ENCODE measurements at places on chromosomes 2 and 18.

GRCh38 chr2:207511851-207512250, 17.9 kb upstream of the CREB1 start:
- DNase-seq = no peak

GRCh38 chr18:58104096-58104495, 60.1 kb downstream of the NEDD4L start:
- DNase-seq = no peak

DNA sequence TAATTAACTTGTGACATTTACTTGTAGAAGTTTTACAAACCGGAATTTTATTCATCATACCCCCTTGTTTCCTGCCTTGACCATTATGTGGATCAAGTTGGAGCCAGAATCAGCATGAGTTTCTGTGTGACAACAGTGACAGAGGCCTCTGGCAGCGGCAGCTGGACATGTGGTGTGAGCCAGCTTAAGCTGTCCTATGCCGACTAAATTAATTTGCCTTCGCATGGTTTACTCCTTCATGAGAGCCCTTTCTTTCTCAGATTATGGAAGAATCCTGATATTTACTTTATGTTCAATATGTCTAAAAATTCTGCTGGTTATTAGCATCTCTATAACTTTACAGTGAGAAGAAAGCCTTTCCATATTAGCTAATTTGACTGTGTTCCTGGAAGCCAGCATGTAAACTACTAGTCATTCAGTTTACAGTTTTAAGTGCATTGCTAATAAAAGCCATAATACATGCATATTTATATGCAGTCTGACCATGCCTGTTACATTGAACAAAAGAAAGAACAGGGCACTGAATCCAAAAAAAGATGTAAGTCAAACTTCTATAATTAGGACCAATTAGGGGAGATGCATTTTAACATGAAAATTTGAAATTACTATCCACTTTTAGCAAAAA, 495.8 kb upstream of the ACVR2A start:
- DNase-seq = no peak

DNA sequence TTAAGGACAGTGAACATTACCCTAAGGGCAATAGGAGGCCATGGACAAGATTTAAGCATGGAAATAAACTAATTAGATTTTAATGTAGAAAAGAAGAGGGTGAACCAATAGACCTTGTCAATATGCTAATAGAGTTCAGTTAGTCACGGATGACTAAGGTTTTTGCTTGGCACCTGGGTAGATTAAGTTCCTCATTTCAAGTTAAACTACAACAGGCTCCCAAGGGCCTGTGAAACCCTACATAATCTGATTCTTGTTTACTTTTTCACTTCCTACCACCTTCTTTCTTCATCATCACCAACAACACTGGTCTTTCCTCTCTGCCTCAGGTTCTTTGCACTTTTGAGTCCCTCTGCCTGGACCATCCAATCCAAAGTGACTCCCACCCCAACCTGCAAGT, 14.8 kb downstream of the SP110 start:
- DNase-seq = no peak

DNA sequence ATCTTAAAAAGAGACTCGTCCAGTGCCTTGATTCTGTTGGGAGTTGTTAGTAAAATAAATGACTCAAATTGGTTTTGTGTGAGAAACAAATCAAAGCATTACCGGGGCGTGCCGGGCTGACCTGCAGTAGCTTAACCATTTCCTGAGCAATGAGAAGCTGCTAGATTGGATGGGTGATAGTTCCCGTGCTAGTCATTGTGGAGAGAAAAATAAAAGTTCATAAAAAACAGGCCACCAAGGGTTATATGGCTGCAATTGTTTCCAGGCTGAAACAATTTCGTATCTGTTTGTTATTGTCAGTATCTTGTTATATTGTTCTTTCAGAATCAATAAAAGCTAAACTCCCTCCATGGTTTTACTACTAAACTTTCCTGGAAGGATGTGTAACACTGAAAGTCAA, 314.4 kb downstream of the MTX2 start:
- no peak for DNase-seq

GRCh38 chr2:108614659-108615058, 80.4 kb downstream of the LIMS1 start:
- no peak for DNase-seq

DNA sequence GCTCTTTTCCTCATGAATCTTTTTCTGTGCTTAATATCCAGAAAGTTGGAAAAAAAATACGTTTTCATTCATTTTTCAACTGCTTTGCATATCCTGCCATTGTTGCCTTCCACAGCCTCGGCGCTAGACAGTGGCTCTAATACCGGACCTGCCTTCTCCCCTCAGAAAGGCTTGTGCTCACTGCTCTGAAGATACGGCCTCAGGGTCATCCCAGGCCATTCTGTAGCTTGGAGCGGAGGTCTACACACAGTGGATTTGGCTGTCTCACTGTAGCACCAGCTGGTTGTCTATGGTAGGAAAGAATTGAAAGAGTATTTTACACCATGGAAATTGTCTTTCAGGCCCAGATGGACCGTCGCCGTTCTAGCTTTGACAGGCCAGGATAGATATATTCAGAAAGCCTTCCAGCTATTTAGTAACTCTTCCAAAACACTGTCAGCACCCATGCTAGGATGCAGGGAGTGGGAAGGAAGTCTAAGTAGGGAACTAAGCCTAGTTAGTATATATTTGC, 242.0 kb downstream of the TMEM182 start:
- no peak for DNase-seq

DNA sequence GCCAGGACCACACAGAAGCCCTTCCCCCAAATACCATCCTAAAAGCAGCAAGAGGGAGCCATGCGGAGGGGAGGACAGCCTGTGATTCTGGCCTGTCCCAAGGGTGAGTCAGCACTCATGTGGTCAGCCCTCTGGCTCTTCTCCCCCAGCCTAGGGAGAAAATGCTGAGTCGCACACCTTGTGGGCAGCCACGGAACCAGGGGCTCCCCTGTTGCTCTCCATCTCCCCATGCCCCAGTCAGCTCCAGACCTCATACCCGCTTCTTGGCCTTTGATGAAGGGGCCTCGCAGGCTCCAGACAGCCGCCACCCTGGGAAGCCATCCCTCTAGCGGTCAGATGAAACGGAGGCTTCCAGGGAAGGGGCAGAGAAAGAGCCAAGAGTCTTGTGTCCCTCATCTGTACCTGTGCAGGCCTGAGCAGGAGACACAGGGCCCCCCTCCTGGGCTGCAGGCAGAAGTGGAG, 181.3 kb upstream of the SIX2 start:
- DNase-seq = no peak

- DNase-seq = no peak
Observed at GRCh38 chr2:204899983-204900382, 354.7 kb downstream of the PARD3B start.

- no peak for DNase-seq
Observed at GRCh38 chr2:74862020-74862964, 28.4 kb downstream of the HK2 start.

- no peak for DNase-seq
Observed at GRCh38 chr2:186027922-186028321, 289.3 kb downstream of the FSIP2 start.

- DNase-seq = no peak
Observed at GRCh38 chr2:160141912-160142311, 58.2 kb downstream of the ITGB6 start.

- DNase-seq = no peak
Observed at GRCh38 chr2:56476509-56477071, 292.8 kb downstream of the CCDC85A start.

DNA sequence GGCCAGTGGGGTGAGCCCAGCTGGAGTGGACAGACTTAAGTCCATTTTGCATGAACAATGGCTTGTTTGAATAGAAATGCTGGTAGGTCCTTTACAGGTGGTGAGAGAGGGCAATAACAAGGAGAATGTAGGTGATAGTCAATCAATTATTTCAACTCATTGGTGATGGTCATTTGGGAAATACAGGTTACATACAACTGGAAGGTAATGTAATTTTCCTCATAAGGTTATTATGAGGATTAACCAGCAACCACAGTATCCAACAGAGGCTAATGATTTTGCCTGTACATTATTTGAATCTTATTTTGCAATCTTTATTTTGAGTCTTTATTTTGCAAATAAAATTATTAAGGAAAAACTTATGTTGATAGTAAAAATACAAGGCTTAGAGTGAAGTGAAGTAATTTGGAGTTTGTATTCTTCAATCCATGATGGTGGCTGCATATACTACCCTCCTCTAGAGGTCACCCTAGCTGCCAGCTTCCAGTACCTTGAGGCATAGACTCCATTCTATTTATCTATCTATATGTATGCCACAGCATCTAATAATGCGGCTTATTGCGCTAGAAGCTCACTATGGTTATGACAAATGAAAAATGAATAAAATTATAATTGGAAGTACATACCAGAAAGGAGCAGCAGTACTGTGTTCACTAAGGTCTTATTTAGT, 20.5 kb upstream of the HNMT start:
- no peak for DNase-seq

GRCh38 chr18:74457725-74458421, 765 bp upstream of the DIPK1C start:
- no peak for DNase-seq

DNA sequence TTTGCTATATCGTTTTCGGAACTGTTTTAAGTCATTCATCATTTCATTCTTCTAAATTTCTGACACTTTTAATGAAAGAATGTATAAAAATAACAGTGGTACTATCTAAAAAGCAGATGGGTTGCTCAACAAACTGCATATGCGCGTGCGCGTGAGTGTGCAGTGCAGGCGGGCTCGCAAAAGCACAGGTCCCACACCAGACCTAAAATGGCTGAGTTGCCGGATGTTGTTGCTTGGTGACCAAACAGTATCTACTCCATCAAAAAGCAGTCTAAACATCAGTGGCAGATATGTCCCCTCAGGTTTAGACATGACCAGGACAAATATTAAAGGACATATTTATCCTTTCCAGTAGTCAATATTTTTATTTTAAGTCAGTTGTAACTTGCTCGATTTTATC, 5.1 kb downstream of the NOL4 start:
- DNase-seq = no peak

GRCh38 chr2:74703373-74703772, 49.3 kb downstream of the SEMA4F start:
- DNase-seq = no peak

- no peak for DNase-seq
Observed at GRCh38 chr2:236825989-236826510, 256.4 kb downstream of the ACKR3 start.
